Caki2 (cell line): ENCODE measurements at places on chromosomes 7 and 10.

- no peak for DNase-seq
These were observed 29.5 kb downstream of the CDK13 start for GRCh38 chr7:39979406-39980073.

DNA sequence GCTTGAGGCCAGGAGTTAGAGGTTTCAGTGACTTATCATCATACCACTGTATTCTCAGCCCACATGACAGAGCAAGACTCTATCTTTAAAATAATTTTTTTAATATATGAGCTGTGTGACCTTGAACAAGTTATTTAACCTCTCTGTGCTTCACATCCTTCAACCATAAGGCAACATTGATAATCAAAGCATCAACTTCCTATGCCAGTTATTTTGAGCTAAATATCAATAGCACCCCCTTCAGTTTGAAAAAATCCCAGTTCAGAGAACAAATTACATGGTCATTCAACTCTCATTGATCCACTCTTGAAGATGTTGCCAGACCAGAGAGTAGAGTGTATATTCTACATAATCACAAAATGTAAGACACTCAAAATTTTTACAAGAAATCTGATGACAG lies 53.0 kb downstream of the ASNS start:
- no peak for DNase-seq

DNA sequence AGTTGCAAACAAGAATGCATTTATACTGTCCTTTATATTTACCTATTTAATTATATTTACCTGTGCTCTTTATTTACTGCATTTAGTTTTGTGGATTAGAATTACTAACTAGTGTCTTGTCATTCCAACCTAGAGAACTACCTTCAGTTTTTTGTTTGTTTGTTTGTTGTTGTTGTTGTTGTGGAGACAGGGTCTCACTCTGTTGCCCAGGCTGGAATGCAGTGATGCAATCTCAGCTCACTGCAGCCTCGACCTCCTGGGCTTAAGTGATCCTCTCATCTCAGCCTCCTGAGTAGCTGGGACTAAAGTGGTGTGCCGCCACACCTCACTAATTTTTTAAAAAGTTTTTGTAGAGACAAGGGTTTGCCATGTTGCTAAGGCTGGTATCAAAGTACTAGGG lies 156.4 kb upstream of the AKR1E2 start:
- DNase-seq, result no peak

DNA sequence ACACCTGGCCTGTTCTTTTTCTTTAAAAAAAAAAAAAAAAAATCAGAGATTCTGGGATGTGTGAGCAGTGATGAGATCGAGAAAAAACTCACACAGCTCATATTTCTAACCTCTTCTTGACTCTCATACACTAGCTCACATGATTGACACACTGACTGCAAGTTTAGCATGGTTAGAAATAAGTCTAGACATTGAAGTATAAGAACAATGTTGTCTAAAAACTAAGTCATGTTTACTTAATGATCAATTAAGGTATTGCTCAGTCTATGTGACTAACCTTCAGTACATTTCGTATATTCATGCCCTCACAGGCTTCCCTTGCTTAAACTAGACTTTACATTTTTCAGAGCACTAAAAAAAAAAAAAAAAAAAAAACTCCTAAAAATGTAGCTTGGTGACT lies 775.1 kb downstream of the GATA3 start:
- no peak for DNase-seq

GRCh38 chr7:25238066-25238725 lies 9.9 kb upstream of the NPVF start:
- DNase-seq, result no peak

DNA sequence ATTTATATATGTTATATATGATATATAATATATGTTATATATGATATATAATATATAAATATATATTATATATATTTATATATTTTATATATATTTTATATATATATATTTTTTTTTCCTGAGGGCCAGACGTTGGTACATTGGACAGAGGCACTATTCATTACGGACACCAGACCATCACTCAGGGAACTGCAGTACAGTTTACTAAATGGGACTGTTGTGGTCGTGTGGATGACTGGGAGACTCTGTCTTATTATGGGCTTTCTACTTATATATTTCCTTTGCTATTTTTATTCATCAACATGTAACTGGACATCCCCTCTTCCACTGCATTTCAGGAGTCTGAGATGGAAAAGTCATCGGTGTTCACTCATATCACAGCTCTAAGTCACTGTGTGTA lies 87.1 kb upstream of the PRKCQ start:
- DNase-seq, result no peak

DNA sequence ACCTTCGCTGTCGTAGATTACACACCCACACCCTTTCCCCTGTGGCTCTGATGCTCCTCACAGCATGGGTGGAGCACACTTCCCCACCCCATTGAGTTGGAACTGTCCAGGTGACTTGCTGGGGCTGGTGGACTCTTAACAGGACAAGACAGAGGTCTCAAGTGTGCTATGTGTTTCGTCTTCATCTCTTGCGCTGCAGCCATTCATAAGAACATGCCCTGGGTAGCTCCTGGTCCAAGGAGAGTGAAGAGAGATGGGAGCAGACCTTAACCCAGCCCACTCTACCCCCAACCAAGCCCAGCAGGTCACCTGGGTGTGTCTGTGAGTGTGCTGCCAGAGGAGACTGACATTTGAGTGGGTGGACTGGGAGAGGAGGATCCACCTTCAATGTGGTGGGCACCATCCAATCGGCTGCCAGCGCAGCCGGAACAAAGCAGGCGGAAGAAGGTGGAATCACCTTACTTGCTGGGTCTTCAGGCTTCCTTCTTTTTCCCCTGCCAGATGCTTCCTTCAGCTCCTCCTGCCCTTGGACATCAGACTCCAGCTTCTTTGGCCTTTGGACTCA lies 112.4 kb downstream of the HTR5A start:
- no peak for DNase-seq

GRCh38 chr7:80132594-80132993 lies 2.0 kb upstream of the GNAI1 start:
- DNase-seq, result no peak
